CD4-positive, alpha-beta T cell (primary cell): ENCODE measurements at places on chromosomes 5 and 9.

DNA sequence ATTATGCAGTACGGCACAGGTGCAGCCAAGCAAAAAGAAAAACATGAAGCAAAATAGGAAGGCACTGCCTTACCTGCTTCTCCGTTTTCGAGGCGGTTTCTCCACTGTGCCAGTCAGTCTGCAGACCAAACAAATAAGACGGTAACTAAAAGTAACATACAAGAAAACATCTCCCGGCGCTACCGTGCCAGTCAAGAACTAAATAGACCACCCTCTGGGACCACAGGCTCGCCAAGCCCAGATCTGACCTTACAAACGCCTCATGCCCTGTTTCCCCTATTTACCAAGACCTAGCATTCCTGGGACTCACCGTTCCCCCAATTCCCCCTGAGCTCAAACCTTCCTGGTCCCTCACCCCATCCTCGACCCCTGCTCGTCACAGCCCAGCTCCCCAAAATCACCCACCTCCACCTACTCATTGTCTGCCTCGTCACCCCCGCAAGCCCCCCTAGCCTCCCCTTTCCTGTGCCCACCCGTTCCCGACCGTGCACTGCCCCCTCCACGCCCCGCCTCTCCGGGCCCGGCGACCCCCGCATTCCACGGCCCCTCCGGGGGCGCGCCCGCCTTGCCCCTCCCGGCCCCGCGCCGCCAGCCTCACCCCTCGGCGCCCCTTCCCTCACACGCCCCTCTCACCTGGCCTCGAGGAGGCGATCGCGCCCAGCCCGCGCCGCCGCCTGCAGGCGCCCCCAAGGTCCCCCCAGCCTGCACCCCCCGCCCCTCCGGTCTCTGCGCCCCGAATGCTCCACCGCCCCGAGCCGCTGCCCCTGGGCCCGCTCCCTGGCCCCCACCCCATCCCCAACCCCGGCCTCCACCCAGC is 560 bp downstream of the SCAI start:
- peak; percentile 4 for DNase-seq
- H3K4me1 ChIP-seq: peaks cover 21% of the 10 kb centered on the region
- H3K27me3 ChIP-seq: no peaks in the 10 kb centered on the region

DNA sequence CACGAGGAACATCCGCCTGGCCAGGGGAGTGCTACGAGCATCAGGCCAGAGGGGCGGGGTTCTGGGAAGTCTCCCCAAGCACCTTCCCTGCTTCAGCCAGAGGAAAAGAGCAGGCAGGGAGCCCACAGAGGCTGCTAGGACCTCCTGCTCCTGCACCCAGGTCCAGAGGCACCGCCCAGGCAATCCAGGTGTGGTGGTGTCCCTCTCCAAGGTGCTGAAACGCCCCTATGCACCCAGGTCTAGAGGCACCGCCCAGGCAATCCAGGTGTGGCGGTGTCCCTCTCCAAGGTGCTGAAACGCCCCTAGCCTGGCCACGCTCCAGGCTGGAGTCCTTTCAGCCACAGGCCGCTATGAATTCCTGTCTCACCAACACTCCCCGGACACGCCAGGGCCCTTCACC is 10.7 kb upstream of the UBAC1 start:
- no peaks in the 10 kb centered on the region for H3K27me3 ChIP-seq
- peak; percentile 42 for DNase-seq
- H3K27ac ChIP-seq: no peak overlapping the region

DNA sequence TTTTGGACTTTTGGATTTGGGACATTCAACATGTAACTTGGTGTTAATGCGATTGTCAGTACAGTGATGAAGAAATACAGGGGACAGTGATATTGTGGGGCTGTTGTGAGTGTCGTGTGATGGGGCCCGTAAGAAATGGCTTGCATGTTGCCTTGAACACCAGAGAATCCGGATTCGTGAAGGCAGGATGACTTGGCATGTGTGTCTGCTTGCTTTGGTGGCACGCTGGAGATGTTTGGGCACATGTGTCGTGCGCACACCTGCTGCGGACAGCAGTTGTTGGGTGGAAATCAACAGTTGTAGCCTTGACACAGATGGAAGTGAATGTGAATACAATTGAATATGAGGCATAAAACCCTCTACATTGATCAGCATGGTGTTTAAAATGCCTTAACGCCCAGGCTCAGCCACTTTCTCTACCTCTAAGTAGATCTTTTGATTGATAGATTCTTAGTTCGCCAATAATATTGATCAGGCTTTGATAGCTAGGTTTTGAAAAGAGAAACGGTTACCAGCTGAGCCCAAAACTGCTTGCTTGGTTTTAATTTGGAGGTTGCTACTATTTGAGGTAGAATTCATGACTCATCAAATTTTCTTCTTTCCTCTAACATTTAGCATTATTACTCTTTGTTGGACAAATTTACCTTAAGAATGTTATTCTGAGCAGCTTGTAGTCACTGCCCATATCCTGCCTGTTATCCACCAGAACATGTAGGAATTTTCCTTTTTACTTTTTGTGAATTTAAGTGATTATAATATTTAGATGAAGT is 94.4 kb downstream of the TRIO start:
- DNase-seq: no peak
- H3K4me1 ChIP-seq: no peaks in the 10 kb centered on the region
- no peak overlapping the region for H3K27ac ChIP-seq

- H3K27me3 ChIP-seq: no peaks in the 10 kb centered on the region
- H3K4me3 ChIP-seq: peak overlapping the region; percentile 34
- peaks cover 61% of the 10 kb centered on the region for H3K4me1 ChIP-seq
Observed at GRCh38 chr5:1792842-1793266, 6.8 kb downstream of the MRPL36 start.

- H3K4me1 ChIP-seq: peaks cover 8% of the 10 kb centered on the region
- no peaks in the 10 kb centered on the region for H3K36me3 ChIP-seq
- no peak overlapping the region for H3K27ac ChIP-seq
Observed at GRCh38 chr5:6708814-6709213, 4.4 kb upstream of the TENT4A start.

- DNase-seq: no peak
- H3K27me3 ChIP-seq: no peaks in the 10 kb centered on the region
- H3K36me3 ChIP-seq: no peaks in the 10 kb centered on the region
- H3K4me1 ChIP-seq: no peaks in the 10 kb centered on the region
Observed at GRCh38 chr5:29702875-29703274, 1490.6 kb upstream of the CDH6 start.

DNA sequence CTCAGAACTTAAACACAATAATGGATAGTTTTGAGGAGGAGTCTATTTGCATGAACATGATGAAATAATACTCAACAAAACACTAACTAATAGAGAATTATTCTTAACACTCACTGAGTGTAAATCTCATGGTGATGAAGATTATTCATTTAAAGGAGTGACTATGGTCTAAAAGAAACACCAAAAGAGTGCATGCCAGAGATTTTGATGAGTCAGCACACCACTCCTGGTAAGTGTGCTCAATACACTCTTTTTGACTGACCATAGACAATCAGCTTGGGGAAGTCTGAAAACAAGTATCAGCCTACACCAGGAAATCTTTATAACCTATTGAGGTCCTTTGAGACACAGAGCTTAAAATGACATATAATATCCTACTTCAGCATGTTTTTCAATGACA is 6.8 kb upstream of the FST start:
- DNase-seq: no peak
- peaks cover 3% of the 10 kb centered on the region for H3K4me1 ChIP-seq
- peaks cover 44% of the 10 kb centered on the region for H3K27me3 ChIP-seq
- no peaks in the 10 kb centered on the region for H3K36me3 ChIP-seq
- H3K27ac ChIP-seq: no peak overlapping the region
- no peak overlapping the region for H3K4me3 ChIP-seq

- no peaks in the 10 kb centered on the region for H3K36me3 ChIP-seq
- H3K4me3 ChIP-seq: no peak overlapping the region
- H3K27me3 ChIP-seq: peaks cover 3% of the 10 kb centered on the region
Observed at GRCh38 chr5:147484708-147485020, 25.2 kb downstream of the DPYSL3 start.
